Pulmonary artery endothelial cell (primary cell): ENCODE measurements at places on chromosomes 3 and 15. TPM values are rescaled to one million over a fixed set of nuclear protein-coding genes. Genes with fewer than 3 reads are reported as not detected.

KLF15 gene
- 2.3 and 4.3 TPM in 2 replicates for total RNA-seq

CLDN16 gene
- total RNA-seq, result 0.04 TPM in 1 of 2 replicates, not detected in the other

VIPR1 gene
- 1.9 and 4.5 TPM in 2 replicates for total RNA-seq

TGM5 gene
- not detected in 2 replicates for total RNA-seq

RAD51 gene
- total RNA-seq, result 9.2 and 12.9 TPM in 2 replicates

CD200R1 gene
- total RNA-seq, result not detected in 2 replicates

ANKRD34C gene
- total RNA-seq, result not detected in 2 replicates
